ENCODE measurements at places on chromosomes 3 and 15. TPM values are rescaled to one million over a fixed set of nuclear protein-coding genes. Genes with fewer than 3 reads are reported as not detected.

The CPN2 gene
- not detected for total RNA-seq

The CADM2 gene
- total RNA-seq: 11.6 TPM

The FAM3D gene
- total RNA-seq: not detected

The CD80 gene
- 0.10 TPM for total RNA-seq

The NRG4 gene
- total RNA-seq: not detected

The GNB4 gene
- 41.2 TPM for total RNA-seq

The GOLGA6L7 gene
- total RNA-seq: not detected

The CD200 gene
- total RNA-seq: 6.7 TPM

The BFSP2 gene
- total RNA-seq: not detected

The WDR5B gene
- total RNA-seq: 3.2 TPM

The FGF12 gene
- total RNA-seq: 245 TPM

The PIERCE2 gene
- total RNA-seq: 4.5 TPM

The GATM gene
- 32.9 TPM for total RNA-seq

The GMPS gene
- total RNA-seq: 29.3 TPM

The A4GNT gene
- not detected for total RNA-seq

The SMCO1 gene
- total RNA-seq: 28.5 TPM

The GREM1 gene
- total RNA-seq: 1.1 TPM

The SLC28A2 gene
- not detected for total RNA-seq

The SLC6A1 gene
- 1.1 TPM for total RNA-seq

The WDR93 gene
- total RNA-seq: not detected

The SPINT1 gene
- 1.3 TPM for total RNA-seq

All from left cardiac atrium (tissue), 4 donors.